Kidney epithelial cell (primary cell): ENCODE measurements at places on chromosomes 13 and 19. TPM values are rescaled to one million over a fixed set of nuclear protein-coding genes. Genes with fewer than 3 reads are reported as not detected.

The SLITRK1 gene
- not detected in 2 replicates for total RNA-seq

The MAP4K1 gene
- 1.3 and 4.7 TPM in 2 replicates for total RNA-seq

The LRP3 gene
- 42.8 and 54.8 TPM in 2 replicates for total RNA-seq

The EBI3 gene
- 2.5 and 3.9 TPM in 2 replicates for total RNA-seq

The MCEMP1 gene
- not detected in 2 replicates for total RNA-seq

The PDE4A gene
- 1.7 and 1.8 TPM in 2 replicates for total RNA-seq

The CASP14 gene
- not detected in 2 replicates for total RNA-seq

The MED29 gene
- 22.8 and 28.6 TPM in 2 replicates for total RNA-seq

The KLK6 gene
- total RNA-seq, result 33.5 and 39.9 TPM in 2 replicates

The SDHAF1 gene
- total RNA-seq, result 47.4 and 49.5 TPM in 2 replicates

The ZNF763 gene
- total RNA-seq, result 0.54 and 1.3 TPM in 2 replicates

The SIGLEC14 gene
- total RNA-seq, result not detected in 2 replicates

The PET100 gene
- 9.9 and 30.2 TPM in 2 replicates for total RNA-seq

The CYP2F1 gene
- total RNA-seq, result not detected in 2 replicates

The PRR20A gene
- not detected in 2 replicates for total RNA-seq

The TJP3 gene
- 1.7 and 7.8 TPM in 2 replicates for total RNA-seq

The DKKL1 gene
- total RNA-seq, result 0.58 TPM in 1 of 2 replicates, not detected in the other

The PEG3 gene
- total RNA-seq, result 2.1 and 2.6 TPM in 2 replicates

The ZNF112 gene
- 3.6 and 7.6 TPM in 2 replicates for total RNA-seq

The TMEM238 gene
- 1.4 and 4.1 TPM in 2 replicates for total RNA-seq

The SHC2 gene
- 15.2 and 19.5 TPM in 2 replicates for total RNA-seq

The SLAIN1 gene
- 17.1 TPM in 2 replicates for total RNA-seq

The TEAD2 gene
- 49.7 and 52.6 TPM in 2 replicates for total RNA-seq

The PDX1 gene
- not detected in 2 replicates for total RNA-seq

The TMPRSS9 gene
- total RNA-seq, result not detected in 2 replicates

The ZNF846 gene
- total RNA-seq, result 2.8 and 4.2 TPM in 2 replicates

The NPAS1 gene
- total RNA-seq, result 1.6 TPM in 1 of 2 replicates, not detected in the other

The TLE6 gene
- total RNA-seq, result 0.50 and 2.2 TPM in 2 replicates

The CHERP gene
- total RNA-seq, result 10.3 and 17.2 TPM in 2 replicates

The PRSS57 gene
- not detected in 2 replicates for total RNA-seq

The KIR2DL3 gene
- total RNA-seq, result not detected in 2 replicates

The OR7C1 gene
- total RNA-seq, result not detected in 2 replicates
